ENCODE measurements at places on chromosomes 7 and 10.
A peak's percentile ranks its signal among the peaks of the same experiment; 100 is the strongest.

- DNase-seq, result no peak
Observed at GRCh38 chr10:31581741-31582323, 262.8 kb downstream of the ZEB1 start.

DNA sequence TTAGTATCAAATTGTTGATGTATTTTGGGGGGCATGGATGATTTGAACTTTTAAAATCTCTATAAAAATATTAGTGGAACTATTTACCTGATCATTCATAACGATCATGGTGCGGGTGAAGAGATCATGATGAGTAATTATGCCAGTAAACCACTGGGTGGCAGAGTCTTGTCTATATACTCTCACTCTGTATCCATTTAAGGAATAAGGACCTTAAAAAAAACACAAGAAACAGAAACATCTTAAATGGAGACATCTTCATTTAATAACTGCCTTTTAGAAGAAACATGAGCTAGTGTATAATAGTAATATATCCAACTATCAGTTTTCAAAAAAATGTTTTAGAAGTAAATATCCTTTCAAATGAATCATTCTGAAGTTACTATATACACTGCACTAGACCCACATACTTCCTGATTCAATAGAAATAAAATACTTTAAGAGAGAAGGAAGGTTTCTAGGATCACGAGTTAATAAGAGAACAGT, 84.0 kb downstream of the NRBF2 start:
- DNase-seq, result no peak

GRCh38 chr7:26620352-26620751, 244.0 kb downstream of the SKAP2 start:
- no peak for DNase-seq

DNA sequence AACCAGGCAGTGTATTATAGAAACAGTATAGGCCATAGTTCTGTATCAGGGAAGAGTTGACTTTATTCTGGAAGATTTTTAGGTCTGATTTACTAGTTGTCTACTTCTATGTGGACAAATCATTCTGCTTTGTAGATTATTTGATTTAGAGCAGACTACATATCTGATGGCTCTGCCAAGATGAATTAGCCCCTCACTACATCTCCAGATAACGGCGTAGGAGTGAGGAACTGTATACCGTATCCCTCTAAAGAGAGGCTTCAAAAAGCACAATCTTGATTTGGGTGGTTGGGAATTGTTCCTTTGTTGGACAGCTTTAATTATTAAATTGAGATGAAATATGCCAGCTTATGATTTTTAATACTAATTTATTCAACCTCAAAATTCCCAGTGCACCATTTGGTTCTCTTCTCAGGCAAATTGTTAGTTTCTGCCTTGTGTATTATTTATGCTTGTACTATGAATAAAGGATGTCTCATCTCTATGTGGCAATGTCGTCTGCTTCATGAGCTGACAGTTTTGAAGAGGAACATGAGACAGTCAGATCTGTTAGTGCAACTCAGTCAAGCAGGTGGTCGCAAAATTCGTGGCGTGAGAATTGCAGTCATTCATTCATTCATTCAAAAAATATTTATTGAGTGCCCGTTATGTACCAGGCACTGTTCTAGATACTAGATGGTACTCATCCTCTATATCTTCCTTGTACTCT, 422.8 kb downstream of the EXOC4 start:
- DNase-seq, result no peak

- no peak for DNase-seq
Observed at GRCh38 chr10:17880601-17881000, 71.1 kb upstream of the SLC39A12 start.

DNA sequence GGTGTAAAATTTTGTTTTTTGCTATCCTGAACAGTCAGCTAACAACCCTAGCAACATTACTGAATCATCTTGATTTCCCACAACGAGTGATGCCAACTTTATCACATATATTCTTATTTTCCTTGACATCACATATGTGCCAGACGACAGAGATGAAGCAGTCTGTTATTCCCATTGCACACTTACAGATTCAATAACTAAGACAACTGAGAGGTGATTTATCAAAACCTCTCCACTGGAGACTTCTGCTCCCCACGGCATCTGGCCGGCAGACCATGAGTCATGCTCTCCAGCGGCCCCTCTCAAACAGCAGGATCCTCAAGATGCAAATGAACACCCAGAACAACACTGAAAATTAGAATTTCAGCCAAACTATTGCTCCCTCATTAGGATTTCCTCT, 57.1 kb downstream of the AMPH start:
- DNase-seq, result no peak

GRCh38 chr7:47170516-47170915, 411.4 kb downstream of the TNS3 start:
- no peak for DNase-seq

DNA sequence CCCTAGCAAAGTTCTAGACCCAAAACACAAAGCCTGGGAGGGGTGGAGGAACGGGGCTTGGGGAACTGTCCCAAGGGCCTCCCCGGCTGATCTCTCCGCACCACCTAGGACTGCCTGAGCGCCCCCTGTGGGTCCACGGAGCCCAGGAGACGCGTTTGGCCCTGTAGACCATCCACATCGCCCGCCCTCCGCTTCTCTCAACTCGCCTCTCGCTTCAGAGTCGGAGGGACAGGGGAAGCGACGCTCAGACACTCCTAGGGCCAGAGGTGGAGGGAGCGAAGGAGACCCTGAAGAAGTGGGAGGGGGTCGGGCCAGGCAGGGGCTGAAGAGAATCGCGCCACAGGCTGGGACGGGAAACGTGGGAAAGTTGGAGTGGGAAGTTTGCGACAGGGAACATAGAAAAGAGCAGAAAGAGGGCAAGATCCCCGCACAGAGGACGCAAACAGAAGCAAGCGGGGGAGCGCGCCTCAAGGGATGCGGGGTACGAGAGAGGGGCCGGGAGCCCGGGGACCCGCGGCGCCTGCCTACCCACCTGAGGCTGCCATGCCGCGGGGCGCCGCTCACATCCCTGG, 378 bp downstream of the PIK3AP1 start:
- DNase-seq, result peak; percentile 70

DNA sequence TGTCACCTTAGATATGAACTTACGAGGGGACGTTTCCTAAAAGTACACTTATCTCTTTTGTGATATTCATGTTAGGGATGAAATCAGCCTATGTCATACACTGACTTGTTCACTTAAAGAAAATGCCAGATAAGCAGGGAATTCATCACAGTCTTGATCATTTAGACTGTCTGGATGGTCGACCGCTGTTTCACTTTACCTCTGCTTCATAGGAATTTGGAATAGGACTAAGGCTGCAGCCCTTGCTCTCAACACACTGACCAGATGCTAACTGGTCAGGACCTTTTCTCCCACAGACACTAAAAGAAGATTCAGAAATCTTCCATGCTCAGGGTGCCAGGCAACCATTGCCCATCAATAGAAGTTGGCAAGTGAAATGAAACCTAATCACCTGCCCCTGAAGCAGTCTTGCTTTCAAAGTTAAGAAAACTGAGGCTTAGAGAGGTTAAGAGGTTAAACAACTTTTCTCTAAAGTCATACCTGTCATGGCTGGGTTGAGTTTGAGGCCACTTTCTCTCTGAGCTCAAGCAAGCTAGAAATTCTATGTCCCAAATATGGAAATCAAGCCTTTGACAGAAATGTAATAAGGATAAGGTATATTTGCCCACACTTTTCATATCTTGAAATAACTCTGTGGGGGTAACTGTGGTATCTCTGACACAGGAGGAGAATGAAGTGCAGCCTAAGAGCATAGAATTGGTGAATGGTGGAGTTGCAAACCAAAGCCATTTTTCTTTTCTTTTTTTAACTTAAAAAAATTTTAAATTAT, 77.1 kb downstream of the MAP3K8 start:
- no peak for DNase-seq

- peak; percentile 25 for DNase-seq
Observed at GRCh38 chr7:124263232-124263827, 230.5 kb upstream of the TMEM229A start.

- DNase-seq, result no peak
Observed at GRCh38 chr7:155469-155900, 36.9 kb upstream of the FAM20C start.

DNA sequence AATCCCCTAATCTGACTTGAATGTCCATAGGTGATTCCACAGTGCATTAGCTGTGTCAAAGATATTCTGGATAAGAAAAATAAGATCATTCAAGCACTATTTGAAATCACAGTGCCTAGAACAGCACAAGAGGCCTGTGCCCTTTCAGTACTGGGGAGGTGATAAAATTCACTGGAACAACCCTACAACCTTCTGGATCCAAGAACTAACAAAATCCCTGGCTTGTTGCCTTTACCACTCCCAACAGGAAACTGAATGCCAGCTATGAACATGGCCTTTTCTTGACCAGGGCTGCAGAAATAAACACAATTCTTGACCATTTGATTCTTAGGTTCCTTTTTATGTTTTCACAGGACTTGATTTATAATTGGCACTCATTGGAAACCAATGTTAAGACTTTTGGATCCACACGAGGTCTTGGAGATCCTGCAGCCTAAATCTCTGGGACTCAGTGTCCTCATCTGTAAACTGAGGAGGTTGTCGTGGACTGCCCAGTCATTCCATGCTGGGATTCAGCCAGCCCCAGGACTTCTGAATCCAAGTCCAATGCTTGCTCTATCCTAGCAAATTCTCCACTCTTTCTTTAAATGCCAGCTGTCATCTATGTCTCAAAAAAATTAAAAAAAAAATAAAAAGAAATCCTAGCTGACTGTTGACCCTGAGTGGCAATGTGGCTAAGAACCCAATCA, 624.7 kb downstream of the KCNMA1 start:
- DNase-seq, result no peak

DNA sequence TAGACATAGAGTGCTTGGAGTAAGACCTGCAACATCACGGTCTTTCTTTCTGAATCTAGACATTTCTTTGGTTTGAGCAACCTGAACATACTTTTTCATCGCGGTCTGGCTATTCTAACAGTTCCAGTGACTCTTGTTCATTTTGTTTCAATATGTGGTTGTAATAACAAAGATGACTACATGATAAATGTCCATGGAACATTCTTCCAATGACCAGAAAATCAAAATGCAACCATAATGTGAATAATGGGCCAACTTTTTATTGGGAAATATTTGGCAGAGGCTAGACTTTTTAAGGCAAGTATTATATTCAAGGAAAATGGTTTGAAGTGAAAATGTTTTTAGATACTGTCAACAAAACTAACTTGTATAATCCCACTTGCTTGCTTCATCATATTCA, 282.5 kb downstream of the INHBA start:
- no peak for DNase-seq

- DNase-seq, result no peak
Observed at GRCh38 chr7:128402356-128402755, 7.4 kb downstream of the IMPDH1 start.

GRCh38 chr10:58919927-58920654, 256.4 kb upstream of the PHYHIPL start:
- DNase-seq, result no peak

DNA sequence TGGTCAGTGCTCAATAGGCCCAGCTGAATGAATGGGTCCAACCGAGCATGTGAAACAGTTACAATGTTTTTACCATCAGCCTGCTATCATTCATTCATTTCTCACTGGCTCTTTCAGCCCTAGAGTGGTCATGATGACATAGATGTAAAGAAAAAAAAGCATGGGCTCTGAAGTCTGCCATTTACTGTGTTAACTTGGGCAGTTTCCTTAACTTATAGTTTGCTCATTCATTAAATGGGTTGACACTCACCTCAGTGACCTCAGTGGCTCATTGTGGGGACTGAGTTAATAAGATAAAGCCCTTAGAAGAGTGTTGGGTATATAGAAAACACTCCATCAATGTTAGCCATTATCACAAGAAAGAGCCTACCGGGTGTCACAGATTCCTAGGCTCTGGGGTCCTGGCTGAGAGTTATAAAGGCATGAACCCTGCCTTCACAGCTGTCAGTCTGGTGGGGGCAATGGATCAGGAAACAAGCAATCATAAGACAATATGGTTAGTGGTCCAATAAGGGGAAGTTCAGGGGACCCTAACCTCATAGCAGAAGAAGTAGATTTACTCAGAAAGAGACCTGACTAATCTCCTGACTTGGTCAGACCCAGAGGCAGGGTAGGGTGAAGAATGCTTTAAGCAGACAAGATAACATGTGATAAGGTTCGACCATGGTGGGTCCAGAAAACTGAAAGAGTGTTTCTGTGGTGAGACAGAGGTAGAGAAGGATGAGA, 29.7 kb upstream of the GPAM start:
- no peak for DNase-seq

DNA sequence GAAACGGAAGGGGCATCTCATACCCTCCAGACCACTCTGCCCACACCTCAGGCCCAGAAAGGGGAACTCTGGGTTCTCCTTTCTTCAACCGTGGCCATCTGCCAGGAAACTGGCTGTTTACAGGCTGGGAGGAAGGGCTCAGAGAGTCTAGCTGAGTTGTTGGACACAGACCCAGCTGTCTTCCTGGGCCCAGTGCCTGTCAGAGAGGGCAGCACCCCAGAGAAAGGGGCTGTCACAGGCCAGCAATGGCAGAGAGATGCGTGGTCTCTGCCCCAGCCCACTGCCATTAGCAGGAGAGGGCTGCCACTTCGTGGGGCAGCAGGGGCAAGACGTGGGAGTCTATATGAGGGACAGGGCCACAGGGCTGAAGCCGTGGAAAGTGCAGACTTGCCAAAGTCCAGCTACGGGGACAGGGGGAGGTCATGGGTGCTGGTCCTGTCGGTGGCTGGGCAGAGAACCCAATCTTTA, 11.0 kb downstream of the GRID1 start:
- DNase-seq, result no peak

DNA sequence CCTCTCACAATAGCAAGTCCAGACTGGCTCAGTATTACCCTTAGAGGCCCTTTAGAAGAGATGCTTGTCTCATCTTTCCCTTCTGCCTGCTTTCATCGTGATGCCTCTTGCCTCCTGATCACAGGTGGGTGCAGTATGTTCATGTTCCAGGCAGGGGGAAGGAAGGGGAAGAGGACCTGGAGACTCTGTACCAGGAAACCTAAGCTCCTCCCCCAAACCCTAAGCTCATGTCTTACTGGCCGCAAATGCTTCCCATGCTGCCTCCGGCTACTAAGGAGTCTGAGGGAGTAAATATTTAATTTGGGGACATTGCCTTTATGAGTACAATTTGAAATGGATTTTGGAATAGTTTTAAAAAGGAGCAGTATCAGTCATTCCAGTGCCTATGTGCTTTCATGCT, 192.6 kb downstream of the CDCA7L start:
- DNase-seq, result no peak

GRCh38 chr7:4470246-4470645, 211.8 kb upstream of the FOXK1 start:
- no peak for DNase-seq

- no peak for DNase-seq
Observed at GRCh38 chr7:157726764-157727163, 390.0 kb downstream of the DNAJB6 start.

DNA sequence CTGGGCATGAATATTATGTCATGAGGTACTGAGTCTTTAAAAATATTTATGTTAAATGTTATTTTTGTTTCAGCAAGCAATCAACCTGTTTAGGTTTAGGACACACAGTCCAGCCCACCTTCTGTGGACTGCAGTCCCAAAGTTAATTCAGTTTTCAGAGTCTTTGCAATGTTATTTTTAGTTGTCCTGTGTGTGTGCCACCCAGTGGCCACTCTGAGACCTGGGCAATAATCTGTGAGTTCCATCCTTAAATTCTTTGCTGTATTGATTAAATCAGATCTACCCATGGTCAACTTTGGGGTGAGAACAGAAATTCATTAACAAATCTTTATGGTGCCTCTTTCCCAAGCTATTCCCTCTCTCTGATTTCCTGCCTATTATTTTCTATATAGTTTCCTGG, 415.1 kb downstream of the CCSER2 start:
- DNase-seq, result no peak
